Motor neuron (in vitro differentiated cells): ENCODE measurements at places on chromosomes 16 and 17. TPM values are rescaled to one million over a fixed set of nuclear protein-coding genes. Genes with fewer than 3 reads are reported as not detected.
A peak's percentile ranks its signal among the peaks of the same experiment; 100 is the strongest.

DNA sequence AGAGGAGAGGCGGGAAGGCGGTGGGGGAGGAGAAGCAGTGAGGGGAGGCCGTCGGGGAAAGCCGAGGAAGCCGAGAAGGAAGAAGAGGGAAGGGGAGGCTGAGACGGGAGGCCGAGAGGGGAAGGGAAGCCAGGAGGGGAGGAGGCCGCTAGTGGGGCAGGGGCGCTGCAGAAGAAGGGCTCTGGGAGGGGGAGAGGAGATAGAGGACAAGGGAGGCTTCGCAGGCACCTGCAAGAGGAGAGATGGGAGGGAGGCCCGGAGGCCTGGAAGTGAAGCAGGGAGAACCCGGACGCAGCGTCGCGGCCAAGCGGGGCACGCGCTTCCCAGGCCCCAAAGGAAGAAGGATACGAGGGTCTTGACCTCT lies 2.3 kb downstream of the C17orf58 start:
- no peak for ATAC-seq

GRCh38 chr16:66651965-66652364 lies 44.6 kb downstream of the CMTM4 start:
- no peak for ATAC-seq

- ATAC-seq, result no peak
Measured at GRCh38 chr17:19579192-19579761, 45.6 kb downstream of the SLC47A1 start.

DNA sequence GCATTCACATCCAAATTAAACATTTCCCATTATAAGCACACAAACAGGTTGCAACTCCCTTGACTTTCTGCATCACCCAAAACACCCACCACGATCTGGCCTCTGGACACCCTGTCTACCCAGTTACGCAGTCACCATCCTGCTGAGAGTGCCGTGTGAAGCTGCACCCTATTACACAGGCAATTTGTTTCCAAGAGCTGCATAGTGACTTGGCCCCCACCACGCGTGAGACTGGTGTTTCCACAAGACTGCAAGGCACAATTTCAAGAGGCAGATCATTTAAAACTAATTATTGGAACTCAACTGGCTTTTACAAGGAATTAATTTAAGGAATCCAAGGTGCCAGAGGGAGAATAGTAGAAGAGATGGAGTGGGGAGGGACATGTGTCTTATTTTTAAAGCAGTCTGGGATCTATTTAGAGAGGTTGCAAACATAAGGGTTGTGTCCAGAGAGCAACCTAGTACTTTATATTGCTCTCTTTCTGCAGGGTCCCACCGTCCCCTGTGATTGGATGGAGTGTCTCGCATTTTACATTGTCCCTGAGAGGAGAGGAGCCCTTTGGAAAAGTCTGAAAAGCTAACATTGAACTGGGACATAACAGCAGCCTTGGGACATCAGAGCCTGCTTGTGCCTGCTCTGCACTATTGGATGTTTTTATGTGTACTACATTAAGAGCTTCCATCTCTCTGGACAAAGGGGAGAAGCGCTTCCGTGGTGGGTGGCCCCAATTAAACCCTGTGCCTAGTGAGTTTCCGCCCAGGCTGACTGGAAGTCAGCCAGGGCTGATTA lies 8.7 kb upstream of the ADAMTS18 start:
- ATAC-seq, result peak; percentile 54

GRCh38 chr17:40203131-40203530 lies 16.0 kb upstream of the WIPF2 start:
- ATAC-seq, result no peak

- ATAC-seq, result no peak
Measured at GRCh38 chr16:67841198-67841815, 813 bp upstream of the THAP11 start.

GRCh38 chr17:4739122-4740024 lies at the start of the genes CXCL16 and ZMYND15:
CXCL16 (minus strand) TSS chr17:4739928; CDS start chr17:4739339, 589 bp downstream.
ZMYND15 (plus strand) TSS chr17:4739833; CDS start chr17:4740549, 716 bp downstream.
- ATAC-seq, result peak; percentile 73

DNA sequence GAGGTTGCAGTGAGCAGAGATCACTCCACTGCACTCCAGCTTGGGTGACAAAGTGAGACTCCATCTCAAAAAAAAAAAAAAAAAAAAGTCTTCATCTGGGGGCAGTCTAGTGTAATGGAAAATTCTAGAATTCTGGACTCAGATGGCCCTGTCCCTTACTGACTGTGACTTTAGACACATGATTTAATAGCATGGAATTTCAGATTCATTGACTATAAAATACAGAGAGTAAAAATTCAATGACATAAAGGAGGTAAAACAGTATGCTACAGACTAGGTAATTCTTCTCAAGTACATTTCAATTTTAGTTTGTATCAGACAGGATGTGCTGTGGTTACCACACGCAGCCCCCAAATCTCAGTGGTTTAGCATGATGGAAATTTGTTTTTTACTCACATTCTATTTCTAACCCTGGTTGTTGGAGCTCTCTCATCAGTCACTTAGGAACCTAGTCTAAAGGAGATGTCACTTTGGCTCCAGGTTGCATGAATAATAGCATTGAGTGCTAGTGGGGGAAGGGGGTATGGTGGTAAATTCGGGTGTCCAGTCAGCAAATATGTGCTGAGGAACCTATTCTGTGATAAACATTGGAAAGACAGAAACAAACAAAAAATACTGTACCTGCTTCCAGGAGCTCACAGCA lies 444.0 kb downstream of the XYLT1 start:
- ATAC-seq, result no peak

GRCh38 chr16:50202926-50203624 lies 50.0 kb downstream of the TENT4B start:
- peak; percentile 85 for ATAC-seq

DNA sequence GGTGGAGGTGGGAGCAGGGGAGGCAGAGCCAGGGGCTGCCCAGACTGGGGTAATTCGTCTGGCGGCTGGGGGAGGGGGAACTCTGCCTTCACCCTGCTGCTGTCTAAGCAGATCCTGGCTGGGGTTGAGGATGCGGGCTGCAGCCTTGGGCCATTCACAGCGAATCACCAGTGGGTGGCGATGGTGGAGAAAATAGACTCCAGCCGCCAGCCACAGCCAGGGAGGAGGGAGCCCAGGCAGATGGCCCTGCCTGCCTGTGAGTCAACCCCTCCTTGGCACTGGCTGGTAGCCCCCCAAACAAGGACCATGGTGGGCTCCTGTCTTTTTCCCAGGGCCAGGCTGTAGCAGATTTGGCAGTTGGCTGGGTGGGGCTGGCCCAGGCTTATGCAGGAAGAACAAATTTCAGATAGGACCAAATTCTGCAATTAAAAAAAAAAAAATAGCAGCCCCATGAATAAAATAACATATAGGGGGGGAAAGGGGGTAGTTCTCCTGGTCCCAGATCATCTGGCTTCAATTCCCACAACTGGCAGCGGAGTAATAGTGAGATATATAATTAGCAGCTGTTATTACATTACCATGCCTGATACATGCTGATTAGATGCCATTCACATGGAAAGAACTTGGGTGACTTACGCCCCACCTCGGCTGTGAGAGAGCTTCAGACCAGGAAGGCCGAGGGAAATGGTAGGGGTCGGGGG lies 41.5 kb upstream of the CDH5 start:
- ATAC-seq, result no peak

- peak; percentile 60 for ATAC-seq
Measured at GRCh38 chr17:8162233-8162996, at the start of gene VAMP2. VAMP2 (minus strand) TSS chr17:8162948; CDS start chr17:8162879, 69 bp downstream.

DNA sequence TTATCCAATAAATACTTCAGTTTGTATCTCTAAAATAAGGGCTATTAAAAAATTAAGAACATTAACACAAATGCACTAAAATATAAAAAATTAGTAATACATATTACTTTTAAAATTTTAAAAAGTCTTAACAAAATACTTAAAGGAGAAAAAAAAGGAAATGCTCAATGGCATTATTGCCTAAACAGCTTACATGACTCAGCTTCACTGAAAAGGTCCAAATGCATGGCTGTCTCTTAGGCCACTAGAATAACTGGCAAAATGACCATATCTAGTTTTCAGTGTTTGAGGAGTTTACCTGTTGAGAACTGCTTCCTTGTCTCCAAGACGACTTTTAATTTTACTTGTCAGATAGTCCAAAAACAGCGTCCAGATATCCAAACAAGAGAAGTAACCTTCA lies 66.0 kb downstream of the XPO6 start:
- ATAC-seq, result no peak

DNA sequence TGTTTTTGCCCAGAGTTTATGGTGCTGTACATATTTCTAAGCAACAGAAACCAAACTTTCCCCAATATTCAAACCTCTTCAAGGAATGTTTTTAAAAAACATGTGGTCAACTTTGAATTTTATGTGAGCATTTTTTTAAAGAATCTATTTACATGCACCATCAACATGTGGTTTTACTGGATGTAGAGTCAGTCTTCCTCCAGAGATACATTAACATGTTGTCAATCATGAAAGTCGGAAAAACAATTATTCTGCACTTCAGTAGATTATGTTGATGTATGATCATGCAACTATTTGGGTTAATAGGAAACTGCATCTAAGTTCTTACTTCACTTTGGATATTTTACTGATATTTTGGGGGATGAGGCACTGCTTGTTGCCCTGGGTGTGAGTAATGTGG lies 208.6 kb downstream of the FOXL1 start:
- ATAC-seq, result no peak

GRCh38 chr17:65332375-65332774 lies 195.2 kb downstream of the RGS9 start:
- ATAC-seq, result no peak

DNA sequence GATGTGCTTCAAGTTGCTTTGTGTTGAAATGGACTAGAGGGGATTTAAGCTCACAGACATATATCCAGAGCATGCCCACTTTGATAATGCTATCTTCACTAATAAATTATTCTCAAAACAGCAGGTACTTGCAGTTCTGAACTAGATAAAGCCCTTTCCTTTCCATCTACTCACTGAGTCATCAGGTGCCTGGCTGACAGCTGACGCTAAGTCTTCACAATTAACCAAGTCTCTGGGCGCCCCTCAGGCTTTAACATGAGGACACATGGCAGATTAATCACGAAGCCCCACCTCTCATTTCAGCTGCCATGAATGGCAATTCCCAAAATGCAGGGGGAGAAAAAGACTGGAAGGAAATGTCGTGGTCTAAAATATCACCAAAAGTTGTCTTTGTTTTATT lies 29.5 kb upstream of the CRISPLD2 start:
- ATAC-seq, result no peak

DNA sequence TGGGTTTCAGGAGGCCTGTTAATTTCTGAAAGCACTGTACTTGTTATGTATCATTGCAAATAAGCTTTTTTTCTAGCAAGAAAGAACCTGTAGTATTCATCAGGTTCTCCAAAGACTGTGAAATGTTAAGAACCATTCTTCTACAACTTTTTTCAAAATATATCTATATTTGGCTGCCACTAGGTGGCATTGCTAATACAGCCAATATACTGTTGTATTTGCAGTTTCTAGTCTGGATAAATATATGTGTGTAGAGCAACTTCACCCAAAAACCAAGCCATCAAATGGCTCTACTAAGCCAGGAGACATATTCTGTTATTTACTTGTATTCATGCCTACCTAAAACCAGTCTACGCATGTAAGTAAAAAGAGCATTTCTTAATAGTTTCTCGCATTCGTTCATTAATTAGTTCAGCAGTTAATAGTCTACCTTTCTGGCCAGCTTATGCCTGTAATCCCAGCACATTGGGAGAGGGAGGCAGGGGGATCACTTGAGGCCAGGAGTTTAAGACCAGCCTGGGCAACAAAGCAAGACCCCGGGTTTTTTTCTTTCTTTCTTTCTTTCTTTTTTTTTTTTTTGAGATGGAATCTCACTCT lies 39.5 kb downstream of the VMP1 start:
- ATAC-seq, result no peak

DNA sequence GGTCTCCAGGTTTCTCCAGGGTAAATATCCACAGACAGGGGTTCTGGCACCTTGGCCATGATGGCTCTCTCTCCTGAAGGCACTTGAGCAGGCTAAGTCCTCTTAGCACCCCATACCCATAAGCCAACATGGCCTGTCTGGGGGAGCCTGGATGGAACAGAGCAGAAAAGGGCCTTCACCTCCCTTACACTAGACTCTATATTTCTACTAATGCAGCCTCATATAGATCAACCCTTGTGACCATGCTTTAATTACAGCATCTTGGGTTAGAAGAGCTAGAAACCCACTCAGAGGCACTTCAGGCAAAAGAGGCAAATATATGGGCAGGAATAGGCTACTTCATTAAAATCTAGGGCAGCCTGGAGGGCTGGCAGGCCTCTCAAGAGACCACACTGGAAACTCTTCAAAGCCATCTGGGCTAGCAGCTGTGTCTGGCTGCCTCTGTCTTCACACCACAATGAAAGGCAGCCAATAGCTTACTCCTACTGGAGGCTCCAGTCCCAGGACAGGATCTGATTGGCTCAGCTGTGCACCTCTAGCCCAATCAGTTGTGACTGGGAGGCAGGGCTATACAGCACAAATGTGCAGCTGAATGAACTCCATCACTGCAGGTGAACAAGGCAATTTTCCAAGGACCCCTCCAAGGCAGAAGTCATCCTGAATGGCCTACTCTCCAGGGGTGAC lies 4.7 kb upstream of the CDT1 start:
- no peak for ATAC-seq

- no peak for ATAC-seq
Measured at GRCh38 chr17:76234354-76234679, 6.0 kb downstream of the RNF157 start.

DNA sequence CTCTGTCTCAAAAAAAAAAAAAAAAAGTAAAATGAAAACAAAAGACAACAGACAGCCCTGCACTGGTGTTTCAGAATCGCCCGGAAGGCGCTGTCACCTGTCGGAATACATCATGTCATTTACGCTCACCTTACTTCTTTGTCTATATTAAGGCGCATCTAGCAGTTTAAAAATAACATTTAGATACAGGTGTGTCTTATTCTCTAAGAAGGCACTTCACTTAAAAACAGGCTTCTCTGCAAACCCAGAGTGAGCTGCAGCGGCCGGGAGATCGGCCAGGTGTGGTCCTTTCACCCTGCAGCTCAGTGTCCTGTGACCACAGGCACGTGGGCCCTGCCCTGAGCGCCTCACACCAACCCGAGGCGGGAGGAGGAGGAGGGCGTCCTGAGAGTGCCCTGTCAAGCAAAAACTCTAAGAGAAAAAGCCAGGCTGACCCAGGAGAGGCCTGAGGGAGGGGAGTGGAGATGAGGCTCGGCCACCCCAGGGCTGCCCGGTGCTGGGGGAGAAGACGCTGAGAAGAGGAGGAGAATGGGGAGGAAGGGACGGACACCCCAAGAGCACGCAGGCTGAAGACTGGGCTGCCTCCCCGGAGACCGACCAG lies 3.3 kb upstream of the LMF1 start:
- no peak for ATAC-seq

- ATAC-seq, result no peak
Measured at GRCh38 chr16:51200793-51201192, 49.7 kb upstream of the SALL1 start.

GRCh38 chr17:75822800-75823166 lies 21.4 kb downstream of the UNC13D start:
- ATAC-seq, result no peak

TNFSF12 gene
- total RNA-seq, result 2.0 and 2.9 TPM in 2 replicates

NOD2 gene
- 0.29 and 0.52 TPM in 2 replicates for total RNA-seq

CSH2 gene
- total RNA-seq, result 0.39 and 0.57 TPM in 2 replicates

LYRM1 gene
- 35.5 and 37.3 TPM in 2 replicates for total RNA-seq

SOST gene
- not detected in 2 replicates for total RNA-seq

ZNF750 gene
- total RNA-seq, result 0.25 and 0.43 TPM in 2 replicates
